ENCODE measurements at places on chromosomes 7 and 10. TPM values are rescaled to one million over a fixed set of nuclear protein-coding genes. Genes with fewer than 3 reads are reported as not detected.

DNA sequence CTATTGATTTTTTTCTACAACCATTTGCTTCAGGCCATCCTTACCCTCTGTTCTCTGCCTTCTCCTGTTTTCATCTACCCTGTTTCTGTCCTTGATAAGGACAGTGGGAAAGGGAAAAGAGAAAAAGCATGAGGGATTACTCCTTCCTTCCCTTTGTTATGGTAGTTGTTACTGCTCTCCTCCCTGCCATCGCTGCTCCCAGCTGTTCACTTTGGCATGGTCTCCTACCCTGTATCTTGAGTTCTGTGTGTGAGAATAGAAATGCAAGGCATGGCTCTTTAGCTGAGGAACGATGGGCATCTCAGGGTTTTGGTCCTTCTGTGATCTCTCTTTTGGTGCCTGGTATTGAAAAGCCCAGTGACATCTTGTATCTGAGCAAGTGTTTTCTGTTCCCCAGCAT lies 6.4 kb downstream of the CCSER2 start:
- no peak for DNase-seq

DNA sequence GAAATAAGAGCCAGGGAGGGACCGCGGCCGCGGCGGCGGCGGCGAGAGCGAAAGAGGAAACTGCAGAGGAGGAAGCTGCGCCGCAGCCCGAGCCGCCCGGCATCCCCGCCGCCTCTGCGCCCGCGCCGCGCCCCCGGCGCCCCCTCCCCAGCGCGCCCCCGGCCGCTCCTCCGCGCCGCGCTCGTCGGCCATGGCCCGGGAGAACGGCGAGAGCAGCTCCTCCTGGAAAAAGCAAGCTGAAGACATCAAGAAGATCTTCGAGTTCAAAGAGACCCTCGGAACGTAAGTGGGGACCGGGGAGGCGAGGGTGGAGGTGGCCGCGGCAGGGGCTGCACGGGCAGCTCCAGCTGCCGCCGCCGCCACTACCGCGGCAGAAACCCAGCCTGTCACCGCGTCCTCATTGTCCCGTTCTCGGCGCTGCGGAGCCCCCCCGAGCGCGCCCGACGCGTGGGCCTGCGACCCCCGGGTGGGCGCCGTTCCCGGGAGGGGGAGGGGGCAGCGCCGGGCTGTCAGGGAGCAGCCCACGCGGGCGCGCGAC lies 351 bp downstream of the CAMK1D start:
- no peak for DNase-seq

GRCh38 chr10:60737242-60737641 lies 41.0 kb upstream of the CDK1 start:
- DNase-seq, result no peak

The ZNF425 gene
- total RNA-seq, result 0.78 TPM

DNA sequence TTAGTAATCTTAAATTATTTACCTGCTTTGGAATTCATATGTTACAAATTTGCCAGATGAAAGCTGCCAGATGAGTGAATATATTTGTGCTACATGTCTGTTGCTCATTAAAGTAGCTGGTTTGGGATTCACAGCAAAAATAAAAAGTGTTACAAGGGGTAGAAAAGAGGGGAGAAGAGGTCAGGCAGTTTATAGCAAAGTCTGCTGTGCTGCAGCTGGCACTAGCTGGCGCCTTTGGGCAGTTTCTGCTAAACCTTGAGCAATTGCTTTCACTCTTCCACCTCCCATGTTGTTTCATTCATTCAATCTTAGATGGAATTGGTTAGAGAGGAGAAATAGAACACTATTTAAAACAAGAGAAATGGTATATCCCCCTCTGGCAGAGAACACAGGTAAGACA lies 404.1 kb upstream of the LRGUK start:
- DNase-seq, result no peak

GRCh38 chr10:116723428-116724281 lies 18.7 kb downstream of the HSPA12A start:
- DNase-seq, result no peak

The CREB3L2 gene
- 30.1 TPM for total RNA-seq

DNA sequence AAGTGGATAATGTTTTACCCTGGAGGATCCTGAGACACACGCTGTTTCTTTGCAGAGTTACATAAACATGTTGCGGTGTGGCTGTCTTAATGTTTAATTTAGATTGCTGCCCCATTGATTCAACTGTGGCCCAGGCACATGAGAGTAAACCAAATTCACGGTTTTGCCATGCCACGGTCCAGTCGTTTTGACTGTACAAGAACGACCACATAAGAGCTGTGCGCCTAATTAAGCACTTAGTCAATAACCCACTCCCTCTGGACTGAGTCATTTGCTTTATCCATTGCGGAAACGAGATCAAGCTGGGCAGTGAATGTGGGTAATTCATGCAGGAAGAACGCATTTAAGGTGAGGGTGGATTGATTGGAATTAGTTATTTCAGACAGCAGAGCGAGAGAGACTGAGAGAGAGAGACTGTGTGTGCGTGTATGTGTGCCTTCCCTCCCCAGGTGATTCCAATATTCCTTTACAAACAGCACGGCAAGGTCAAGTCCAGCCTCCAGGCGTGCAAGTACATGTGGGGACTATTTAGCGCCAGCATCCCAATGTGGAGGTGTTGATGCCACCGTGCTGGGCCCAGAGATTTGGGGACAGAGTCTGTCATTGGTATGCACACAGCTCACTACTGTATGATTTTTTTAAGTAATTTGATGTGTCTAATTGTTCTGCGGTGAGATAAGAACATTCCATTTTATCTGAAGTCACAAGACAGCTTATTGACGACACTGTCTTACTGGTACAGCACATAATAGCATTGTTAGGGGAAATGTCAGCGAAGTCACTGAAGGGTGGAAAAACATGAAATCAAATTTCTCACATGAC lies 8.4 kb upstream of the TEX36 start:
- DNase-seq, result no peak

DNA sequence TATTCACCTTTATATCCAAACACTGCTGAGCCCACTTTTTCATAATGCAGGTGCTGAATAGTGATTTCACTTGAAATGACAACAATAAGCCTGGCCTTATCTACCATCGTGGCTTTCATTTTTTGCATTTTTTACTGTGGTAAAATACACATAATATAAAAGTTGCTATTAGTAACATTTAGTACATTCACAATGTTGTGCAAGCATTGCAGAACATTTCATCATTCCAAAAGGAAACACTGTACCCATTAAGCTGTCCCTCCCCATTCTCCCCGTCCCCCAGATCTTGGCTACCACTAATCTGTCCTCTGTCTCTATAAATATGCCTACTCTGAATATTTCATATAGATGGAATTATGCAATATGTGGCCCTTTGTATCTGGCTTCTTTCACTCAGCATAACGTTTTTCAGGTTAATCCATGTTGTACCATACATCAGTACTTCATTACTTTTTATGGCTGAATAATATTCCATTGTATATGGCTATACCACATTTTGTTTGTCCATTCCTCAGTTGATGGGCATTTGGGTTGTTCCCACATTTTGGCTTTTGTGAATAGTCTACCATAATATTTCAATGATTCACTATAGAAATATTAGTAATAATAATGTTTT lies 68.5 kb upstream of the ARID5B start:
- DNase-seq, result no peak

The SUPV3L1 gene
- 30.0 TPM for total RNA-seq

- no peak for DNase-seq
These were observed 37.7 kb upstream of the ODAD2 start for GRCh38 chr10:28036587-28036986.

The TMEM184A gene
- 0.08 TPM for total RNA-seq

All from cardiac septum (tissue), 1 donor.